ENCODE measurements at places on chromosomes 6 and 20.

DNA sequence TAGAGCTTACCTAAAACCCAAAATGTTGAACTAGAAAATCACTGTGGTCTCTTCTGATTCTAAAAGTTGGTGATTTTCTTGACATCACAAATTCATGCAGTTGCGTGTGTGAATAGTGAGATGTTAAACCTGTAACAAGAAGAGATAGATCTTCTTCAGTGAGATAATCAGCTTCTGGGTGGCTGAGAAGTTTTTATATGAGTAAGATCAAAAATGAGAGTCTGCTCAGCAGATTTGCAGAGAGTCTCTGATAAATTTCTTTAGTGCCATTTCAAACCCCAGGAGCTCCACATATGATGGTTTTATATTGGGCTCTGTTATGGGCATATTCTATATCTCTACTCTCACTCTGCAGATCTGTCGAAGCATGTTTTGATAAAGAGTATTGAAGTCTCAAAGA lies 185.4 kb downstream of the ZFAND3 start:
- no peak for DNase-seq

DNA sequence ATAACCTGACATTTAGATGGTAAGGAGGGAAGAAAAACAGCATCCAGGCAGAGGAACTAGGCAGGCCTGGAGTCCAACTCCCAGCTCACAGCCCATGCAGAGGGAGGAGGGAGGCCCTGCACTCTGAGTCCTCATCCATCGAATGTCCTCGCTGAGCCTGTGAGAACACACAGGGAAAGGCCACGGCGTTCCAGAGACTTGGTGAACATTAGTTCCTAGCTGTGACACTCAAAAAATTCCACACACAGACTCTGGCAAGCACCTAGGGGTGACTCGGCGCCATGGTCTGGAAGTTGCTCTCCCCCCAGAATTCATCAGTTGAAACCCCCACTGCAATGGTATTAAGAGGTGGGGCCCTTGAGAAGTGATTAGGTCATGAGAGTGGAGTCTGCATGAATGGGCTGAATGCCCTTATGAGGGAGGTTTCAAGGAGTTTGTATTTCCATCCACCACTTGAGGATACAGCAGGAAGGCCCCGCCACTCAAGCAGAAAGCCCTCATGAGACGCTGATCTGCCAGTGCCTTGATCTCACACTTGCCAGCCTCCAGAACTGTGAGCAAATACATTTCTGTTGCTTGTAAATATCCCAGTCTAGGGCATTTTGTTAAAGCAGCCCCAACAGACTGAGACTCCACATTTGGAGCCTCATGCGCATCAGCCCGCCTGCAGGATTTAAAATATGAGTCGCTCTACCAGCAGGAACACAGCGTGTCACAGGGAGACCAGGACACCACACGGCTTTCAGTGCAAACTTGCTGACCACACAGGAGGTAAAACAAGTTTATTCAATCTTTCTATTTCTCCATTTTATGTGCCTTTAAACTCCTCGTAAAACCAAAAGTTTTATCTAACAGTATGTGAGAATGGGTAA lies 73.9 kb downstream of the WDR27 start:
- no peak for DNase-seq

DNA sequence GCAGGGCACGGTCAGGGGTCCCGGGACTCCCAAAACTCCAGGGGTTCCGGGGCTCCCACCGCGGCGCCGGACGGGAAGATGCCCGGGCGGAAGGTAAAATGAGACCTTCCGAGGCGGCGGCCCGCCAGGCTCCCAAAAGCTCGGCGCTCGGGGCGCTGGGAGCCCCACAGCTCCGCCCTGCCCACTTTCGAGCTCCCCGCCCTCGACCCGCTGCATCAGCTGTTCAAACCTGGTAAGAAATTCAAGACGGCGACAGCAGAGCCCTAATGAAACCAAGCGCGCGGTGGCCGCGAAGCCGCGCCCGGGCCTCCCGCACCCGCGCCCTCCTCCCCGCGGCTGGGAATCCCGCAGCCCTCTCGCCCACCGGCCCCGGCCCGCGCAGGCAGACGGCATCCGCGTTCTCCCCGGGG lies 369 bp downstream of the SLC4A11 start:
- no peak for DNase-seq

DNA sequence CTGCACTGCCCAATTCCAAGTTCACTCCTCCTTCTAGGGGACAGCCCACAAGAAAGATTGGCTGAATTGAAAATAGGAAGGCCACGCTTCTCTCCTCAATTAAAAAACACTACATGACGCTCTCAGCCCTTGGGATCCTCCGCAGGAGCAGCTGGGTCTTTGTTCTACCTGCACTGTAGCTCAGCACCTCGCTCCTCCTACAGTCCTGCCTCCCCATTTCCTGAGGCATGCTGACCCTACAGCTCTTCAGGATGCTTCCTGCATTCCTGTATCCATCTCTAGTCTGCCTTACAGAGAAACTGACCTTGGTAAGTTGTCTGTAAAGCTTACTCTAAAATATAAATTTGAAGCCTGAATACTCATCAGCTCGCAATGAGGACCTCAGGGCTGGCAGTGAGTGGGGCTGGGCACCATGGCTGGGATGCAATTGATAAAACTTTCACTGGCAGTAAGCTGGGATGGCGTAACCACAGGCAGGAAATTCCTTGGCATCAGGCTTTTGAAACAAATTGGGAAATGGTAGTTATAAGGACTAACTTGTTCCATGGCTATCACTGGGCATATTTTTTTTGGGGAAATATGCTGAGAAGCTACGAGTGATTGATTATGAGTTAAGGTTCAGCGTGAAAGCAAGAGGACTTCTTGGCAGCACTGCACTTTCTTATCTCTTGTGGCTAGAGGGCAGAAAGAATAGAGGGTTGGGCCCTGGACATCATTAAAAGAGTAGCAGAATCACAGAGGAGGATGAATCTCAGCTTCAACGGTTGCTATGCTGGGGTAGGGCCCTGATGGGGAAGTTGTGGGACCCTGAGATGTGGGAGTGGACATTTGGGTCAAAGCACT lies 11.7 kb upstream of the SIRPB1 start:
- no peak for DNase-seq

DNA sequence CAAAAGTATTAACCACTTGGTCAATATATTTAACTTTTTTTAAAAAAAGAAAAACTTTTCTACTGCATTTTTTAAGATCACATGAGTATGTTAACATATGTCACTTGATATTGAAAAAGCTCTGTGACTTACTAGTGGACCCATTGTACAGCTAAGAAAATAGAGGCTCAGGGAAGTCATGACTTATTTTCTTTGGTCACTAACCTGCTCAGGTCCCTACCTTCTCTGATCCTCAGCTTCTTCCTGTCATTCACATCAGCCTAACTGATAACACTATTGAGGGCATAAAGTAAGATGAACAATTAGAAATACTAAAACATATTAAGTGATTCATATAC lies 19.8 kb downstream of the AGPAT4 start:
- no peak for DNase-seq

DNA sequence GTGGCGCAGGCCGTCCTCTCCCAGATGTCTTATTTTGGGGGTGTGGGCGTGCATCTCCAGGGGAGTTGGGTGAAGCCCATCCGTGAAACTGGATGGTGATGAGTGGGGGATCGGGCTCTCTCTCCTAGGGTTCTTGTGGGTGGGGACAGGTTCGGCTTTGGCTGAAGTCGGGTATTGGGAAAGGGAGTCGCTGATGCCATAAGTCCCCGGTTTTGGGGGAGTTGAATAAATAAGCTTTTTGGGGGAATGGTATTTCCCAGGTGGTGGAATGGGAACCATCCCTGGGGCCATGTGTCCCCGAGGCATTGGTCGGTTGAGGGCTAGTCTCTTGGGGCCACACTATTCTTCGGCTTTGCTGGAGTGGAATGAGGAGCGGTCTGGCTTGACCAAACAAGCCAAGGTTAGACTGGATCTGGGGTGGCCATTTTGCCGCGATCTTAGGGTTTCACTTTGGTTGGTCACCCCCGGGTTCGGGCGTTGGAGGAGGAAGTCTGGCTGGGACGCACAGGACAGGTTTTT lies 481 bp downstream of the ZNF133 start:
- no peak for DNase-seq

- no peak for DNase-seq
Observed at GRCh38 chr6:108164815-108165706, 761 bp upstream of the NR2E1 start.

GRCh38 chr20:25005220-25005619 lies 12.7 kb upstream of the APMAP start:
- no peak for DNase-seq

DNA sequence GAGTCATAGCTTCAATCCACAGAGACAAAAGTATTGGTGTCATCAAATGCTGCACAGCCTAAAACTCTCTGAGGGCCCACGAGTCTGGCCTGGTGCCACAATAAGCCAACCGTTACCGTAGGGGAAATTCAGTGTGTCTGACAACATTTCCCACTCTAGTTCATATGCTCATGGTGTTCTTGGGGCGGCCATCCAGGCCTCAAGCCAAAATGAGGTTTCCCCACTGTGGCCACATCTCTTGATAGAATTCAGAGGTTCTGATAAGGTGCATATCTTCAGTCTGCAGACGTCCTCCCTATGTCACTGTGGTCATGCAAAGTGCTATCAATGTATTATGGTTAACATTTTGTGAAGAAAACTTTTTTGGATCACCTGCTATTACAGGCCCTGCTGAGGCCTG lies 627.7 kb downstream of the QKI start:
- DNase-seq: no peak

- no peak for DNase-seq
Observed at GRCh38 chr6:130116273-130116672, 97.9 kb downstream of the L3MBTL3 start.

- DNase-seq: no peak
Observed at GRCh38 chr6:41053041-41053440, at the start of gene APOBEC2. APOBEC2 (plus strand) TSS chr6:41053202; CDS start chr6:41053348, 146 bp downstream.

DNA sequence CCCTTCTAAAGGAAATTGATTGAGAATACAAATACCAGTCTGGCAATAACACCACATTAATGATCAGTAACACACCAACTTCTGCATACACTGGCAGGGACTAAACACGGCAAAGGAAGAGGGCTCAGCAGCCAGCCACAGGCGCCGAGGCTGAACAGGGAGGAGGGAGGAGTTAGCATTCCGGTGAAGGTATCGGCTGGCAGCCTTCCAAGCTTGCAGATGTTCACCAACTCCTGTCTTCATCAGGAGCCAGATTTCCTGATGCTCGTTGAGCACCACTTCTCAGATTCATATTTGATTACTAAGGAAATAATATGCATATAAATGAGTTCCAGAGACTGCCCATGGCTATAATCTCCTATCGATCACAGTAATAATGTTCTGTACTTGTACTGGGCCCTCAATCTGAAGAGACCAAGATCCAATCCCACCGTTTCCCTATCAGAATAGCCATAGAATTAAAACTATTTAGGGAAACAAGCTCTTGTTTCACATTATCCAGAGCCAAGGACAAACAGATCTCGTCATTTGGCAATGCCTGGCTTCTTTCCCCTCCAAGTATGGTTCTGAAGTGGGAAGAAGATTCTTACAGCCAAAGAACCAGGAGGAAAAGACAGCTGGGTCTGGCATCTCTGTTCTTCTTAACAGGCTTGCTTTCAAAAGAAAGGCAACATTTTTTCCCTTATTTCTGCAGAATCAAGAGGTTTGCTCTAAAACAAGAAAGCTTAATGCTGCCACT lies 42.2 kb downstream of the GFOD1 start:
- peak; percentile 80 for DNase-seq

DNA sequence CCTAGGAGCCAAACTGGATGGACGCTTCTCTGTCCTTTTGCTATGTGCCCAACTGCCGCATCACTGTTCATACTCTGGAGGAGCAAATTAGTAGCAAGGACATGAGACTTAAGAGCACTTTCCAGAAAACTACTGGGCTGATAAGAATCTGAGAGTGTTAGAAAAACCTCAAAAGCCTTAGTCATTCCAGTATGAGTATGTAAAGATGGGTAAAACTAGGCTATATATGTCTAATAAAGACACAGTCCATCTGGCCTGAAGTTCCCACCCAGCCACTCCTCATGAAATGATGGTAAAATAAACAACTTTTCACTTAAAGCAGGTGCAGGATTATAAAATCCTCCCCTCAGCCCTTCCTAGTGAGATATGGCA lies 30.6 kb downstream of the SHLD1 start:
- no peak for DNase-seq

DNA sequence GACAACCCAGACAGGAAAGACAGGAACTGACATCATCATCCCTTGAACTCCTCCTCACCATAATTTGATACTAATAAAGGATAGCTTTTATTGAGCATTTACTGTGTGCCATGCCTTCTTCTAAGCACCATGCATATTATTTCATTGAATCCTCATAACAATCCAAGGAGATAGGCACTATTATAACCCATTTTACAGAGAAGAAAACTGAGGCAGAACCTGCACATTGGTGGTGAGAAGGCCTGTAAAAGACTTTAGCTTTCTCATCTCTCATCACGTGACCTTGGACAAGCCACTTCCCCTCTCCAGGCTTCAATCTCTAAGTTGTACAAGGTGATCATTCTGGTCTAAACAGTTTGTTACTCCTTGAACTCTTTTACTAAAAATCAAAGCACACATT lies 34.5 kb upstream of the PREX1 start:
- DNase-seq: no peak

- DNase-seq: no peak
Observed at GRCh38 chr6:85676086-85676729, 33.5 kb upstream of the SYNCRIP start.

DNA sequence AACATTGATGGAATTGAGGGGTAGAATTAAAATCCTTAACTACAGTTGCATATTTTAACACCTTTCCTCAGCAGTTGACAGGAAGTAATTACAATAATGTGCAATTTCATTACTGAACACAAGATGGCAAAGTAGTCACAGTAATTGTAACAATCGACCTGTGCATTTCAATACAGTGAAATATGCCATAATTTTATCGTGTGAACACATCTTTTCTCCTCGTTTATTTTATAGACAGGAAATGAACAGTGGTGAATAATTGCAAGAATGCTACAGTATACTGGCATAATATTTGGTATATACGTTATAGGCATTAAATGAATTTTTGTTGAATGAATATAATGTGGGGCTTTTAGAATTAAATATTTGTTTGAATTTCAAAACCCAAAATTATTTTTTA lies 25.0 kb downstream of the CYB5R4 start:
- DNase-seq: no peak

- DNase-seq: no peak
Observed at GRCh38 chr6:42152024-42152423, 9.6 kb upstream of the C6orf132 start.

DNA sequence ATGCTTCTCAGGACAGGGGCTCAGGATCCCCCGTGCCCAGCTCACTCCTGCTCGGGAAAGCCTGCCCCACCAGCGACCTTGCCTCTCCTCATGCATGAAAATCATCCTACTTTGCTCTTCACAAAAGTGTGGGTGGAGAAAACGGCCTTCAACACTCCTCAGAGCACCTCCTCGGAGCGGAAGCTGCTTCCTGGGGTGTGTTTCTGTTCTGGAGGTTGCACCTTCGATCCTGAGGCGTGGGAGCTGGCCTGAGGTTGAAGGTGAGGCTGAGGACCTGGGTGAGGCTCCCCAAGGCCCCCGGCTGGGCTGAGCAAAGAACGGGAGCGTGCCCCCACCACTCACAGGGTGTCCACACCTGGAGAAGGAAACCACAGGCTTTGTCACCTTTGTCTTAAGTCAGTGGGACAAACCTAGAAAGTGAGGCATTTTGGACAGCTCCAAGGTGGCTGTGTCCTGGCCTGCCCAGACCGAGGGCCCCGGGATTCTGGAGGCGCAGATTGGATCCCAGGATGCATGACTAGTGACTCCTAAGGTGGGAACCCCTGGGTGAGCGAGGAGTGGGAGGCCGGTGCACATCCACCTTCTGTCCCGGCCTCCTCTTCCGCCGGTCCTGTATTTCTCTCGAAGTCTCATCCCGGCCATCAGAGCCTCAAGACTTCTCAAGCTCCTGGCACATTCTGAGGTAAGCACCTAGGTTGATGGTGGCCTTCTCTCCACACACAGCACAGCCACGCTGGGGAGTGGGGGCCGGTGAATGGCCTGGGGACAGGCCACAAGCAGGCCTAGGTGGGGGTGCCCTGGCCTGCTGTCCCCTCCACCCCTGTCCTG lies 104.7 kb downstream of the TMEM242 start:
- no peak for DNase-seq
